ENCODE measurements at places on chromosomes 3 and 15.

DNA sequence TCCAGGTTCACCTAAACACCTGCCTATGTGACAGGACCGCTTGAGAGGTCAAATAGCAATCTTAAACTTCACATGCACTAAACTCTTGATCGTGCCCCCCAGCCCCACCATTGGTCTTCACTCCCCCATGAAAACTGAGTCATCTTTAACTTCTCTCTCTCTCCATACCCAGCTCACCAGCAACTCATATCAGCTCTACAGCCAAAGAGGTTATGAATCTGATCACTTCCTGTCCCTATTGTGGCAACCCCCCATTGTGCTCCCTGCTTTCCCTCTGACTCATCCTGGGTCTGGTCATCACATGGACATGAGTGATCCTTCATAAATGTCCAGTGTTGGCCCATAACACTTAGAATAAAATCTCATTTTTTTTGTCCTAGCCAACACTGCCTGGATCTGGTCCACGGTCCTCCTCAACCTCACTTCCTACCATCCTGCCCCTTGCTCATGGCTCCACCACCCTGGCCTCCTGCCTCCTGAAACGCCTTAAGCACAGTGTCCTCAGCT lies 103.4 kb upstream of the HACD2 start:
- DNase-seq: peak; percentile 72

DNA sequence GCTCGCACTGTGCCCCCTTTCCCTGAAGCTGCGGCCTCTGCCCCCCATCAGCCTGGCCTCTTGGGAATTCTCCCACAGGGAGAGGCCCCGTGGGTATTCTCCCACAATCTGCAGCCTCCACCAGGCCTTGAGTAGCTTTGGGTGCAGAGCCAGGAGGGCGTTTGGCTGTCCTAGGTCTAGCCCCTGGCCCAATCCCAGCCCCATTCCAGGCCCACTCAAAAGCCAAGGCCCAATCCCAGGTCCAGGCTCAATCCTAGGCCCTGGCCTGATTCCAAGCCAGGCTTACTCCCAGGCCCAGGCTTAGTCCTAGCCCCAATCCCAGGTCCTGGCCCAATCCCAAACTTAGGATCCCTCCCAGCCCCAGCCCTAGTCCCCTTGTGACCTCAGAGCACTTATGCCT lies 59.8 kb downstream of the CHCHD4 start:
- no peak for DNase-seq

GRCh38 chr15:41870689-41871081 lies 23.2 kb downstream of the SPTBN5 start:
- DNase-seq: no peak

DNA sequence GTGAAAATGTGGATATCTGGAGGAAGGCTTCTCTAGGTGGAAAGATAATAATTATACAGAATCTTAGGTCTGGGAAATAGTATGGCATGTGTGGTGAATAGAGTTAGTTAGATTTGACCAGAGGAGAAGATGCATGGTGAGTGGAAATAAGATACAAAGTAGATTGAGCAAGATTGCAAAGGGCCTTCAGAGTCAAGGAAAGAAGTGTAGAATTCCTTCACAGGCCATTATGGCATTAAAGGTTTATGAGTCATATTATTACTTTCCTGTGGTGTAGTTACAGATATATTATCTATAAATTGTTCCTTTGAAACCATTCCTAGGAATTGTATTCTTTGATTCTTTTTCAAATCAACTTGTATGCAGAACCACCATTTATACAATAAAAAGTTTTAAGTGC lies 660.3 kb downstream of the SI start:
- DNase-seq: no peak

GRCh38 chr3:145533696-145534095 lies 627.3 kb downstream of the PLOD2 start:
- DNase-seq: no peak

DNA sequence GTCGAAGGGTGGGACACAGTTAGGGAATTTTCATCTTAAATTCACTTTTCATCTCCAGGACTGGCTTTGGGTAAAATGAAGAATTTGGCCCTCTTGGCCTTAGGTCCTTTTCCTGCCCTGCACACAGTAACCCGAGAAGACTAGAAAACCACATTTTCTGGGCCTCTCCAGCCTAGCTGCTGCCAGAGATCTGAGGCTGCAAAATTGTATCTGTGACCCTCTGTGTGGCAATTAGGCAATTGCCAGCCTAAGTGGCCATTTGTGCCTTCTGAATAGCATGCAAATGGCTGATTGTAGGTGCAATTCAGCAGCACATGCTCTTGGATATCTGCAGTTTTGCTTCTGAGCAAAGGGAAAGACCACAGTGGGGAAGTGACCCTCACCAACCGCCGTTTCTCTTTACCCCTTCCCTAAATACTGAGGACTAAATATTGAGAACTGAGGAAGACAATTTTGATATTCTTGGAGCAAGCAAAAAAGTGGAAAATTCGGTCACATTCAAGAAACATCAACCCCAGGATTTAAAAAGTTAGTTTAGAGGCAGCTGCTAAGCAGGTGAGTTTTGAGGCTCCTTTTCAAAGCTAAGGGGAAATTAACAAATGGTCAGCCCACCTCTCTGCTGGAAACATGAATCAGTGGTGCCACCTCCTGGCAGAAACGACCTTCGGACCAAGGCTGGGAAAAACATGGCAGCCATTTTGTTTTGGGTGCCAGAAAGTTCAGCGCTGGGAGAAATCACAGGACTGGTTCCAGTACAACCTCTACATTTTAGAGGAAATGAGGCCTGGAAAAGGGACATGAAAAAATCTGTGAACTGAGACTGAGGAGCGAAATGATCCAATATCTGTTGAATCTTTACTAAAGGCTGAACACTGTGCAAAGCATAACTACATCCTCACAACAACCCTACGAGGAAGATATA lies 56.6 kb upstream of the PRTG start:
- no peak for DNase-seq

Measured in AG09319 (cell line).